Mucosa of descending colon (tissue), 3 donors: ENCODE measurements at places on chromosomes 3 and 15. TPM values are rescaled to one million over a fixed set of nuclear protein-coding genes. Genes with fewer than 3 reads are reported as not detected.
A peak's percentile ranks its signal among the peaks of the same experiment; 100 is the strongest.

DNA sequence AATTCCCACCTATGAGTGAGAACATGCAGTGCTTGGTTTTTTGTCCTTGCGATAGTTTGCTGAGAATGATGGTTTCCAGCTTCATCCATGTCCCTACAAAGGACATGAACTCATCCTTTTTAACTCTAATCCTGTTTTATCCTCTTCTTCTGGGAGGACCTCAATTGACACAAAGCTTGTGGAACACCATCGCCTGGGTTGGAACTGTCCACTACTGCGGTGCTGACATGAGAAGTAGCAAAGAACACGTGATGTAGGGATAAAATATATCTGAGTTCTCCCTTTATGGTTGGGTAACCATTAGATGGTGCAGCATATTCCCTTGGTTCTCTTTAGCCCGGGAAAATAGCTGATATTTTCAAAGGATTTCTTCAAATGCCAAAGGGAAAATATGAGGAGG lies 105.3 kb upstream of the TOPAZ1 start:
- DNase-seq: no peak

ISLR2 gene
- 1.7 TPM for total RNA-seq

DNA sequence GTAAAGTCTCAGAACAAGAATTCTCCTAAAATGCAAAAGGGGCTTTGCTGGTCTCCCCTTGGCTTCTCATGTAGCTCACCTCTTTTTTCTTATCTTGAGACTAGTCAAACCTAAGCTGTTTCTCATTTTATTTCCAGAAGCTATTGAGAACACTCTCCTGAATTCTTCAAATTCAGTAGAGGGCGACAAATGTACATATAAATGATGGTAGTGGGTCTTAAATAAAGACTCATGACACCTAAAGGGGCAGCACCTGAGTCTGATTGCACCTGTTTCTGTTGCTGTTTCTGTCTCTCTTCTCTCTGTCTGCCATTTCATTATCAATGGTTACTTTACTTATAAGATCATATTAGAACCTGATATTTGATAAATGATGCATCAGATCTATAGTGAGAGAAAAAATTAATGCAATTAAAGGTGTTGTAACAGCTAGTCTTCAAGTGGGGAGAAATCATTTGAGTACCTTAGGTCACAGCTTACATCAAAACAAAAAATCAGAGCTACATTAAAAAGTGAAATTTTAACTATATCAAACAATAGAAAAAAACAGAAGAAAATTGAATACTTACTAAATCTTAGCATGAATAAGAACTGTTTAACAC lies 7.0 kb downstream of the ADIPOQ start:
- no peak for DNase-seq

GRCh38 chr3:188200481-188200880 lies 46.5 kb downstream of the LPP start:
- DNase-seq: no peak

- DNase-seq: no peak
Measured at GRCh38 chr3:16515885-16516420, 2.5 kb upstream of the RFTN1 start.

GRCh38 chr3:152902141-152902669 lies 67.3 kb downstream of the P2RY1 start:
- DNase-seq: no peak

DNA sequence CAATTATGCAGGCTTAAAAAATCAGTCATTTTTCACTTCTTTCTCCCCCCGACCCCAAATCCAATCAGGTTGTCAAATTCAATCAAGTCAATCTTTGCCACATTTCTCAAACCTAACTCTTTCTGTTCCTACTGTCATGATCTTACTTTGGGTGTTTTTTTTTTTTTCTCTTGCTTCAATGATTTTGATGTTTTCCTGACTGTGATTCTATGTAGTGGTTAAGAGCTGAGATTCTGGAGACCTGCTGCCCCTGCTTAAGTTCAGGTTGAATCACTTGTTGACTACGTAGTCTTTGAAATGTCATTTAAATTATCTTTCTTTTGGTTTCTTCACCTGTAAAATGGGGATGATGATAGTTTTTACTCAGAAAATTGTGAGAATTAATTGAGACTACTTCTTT lies 117.5 kb downstream of the TPRG1 start:
- DNase-seq: no peak

GRCh38 chr15:75727851-75728715 lies 15.4 kb upstream of the CSPG4 start:
- peak; percentile 64 for DNase-seq

- no peak for DNase-seq
Measured at GRCh38 chr3:72341920-72342319, 506.3 kb downstream of the SHQ1 start.

GRCh38 chr3:153127788-153128187 lies 34.2 kb upstream of the RAP2B start:
- no peak for DNase-seq

TMOD2 gene
- 30.3 TPM for total RNA-seq

DNA sequence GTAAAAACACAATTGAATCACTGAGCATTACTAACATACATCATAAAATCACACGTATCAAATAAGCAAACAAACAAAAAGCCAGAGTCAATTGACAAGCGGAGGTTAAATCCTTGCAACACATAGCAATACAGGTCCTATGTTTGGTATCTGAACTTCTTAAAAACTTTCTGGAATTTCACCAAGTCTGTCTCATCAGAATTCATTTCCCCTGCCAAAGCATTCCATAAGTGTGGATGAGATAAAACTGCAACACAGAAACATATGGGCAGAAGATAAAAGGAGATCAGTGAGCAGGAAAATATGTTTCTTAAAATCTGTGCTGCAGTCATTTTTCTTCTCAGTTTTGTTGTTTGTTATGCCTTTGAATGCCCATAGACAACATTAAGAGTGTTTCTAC lies 1155.5 kb downstream of the TBL1XR1 start:
- DNase-seq: no peak

DNA sequence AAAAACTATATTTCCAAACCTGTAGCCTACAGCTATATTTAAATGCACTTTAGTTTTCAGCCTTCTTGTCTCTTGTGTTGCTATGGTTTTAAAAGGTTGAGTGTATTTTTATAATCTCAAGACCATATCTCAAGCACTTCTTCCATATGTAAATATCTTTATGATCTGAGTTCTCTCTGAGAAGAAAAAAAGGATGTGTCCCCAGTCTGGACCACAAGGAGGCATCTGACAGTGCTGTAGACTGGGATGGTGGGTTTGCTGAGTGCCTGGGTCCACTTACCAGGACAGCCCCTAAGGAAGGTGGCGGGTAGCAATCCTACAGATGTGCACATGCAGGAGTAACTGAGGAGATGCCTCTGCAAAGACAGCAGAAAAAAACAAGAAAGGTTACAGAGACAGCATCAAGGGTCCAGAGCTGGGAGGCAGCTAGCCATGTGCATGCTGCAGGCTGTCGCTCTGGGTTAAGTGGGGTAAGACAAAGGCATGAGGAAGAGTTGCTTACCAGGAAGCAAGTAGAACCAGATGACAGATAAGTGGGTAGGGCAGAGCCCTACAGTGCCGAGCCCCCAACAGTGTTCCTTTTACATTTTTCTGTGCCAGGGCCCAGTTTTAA lies 70.6 kb upstream of the SNRK start:
- DNase-seq: no peak

DNA sequence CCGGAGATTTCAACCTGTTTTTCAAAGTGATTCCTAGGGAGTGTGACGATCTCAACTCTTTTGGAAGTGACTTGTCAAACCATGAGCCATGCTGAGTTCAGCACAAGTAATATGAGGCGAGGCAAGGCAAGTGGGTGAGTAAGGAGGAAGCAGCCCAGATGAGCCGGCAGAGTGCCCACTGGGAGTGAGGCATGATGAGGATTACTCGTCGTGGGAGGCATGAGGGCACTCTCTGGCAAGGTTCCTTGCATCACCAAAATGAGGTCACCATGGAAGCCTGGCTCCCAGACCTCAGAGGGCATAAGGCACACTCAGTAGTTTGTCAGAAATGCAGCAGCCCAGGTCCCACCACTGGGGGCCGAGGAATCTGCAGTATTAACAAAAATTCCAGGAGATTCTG lies 636.1 kb downstream of the MAGI1 start:
- DNase-seq: no peak
